ENCODE measurements at places on chromosomes 6 and 20. TPM values are rescaled to one million over a fixed set of nuclear protein-coding genes. Genes with fewer than 3 reads are reported as not detected.

GRCh38 chr6:8017705-8018104, 46.5 kb downstream of the BLOC1S5 start:
- DNase-seq, result no peak

The C20orf141 gene
- not detected for total RNA-seq

- no peak for DNase-seq
Measured at GRCh38 chr6:52640170-52640569, 30.7 kb upstream of the TMEM14A start.

- DNase-seq, result no peak
Measured at GRCh38 chr6:5871296-5871695, 135.4 kb downstream of the NRN1 start.

DNA sequence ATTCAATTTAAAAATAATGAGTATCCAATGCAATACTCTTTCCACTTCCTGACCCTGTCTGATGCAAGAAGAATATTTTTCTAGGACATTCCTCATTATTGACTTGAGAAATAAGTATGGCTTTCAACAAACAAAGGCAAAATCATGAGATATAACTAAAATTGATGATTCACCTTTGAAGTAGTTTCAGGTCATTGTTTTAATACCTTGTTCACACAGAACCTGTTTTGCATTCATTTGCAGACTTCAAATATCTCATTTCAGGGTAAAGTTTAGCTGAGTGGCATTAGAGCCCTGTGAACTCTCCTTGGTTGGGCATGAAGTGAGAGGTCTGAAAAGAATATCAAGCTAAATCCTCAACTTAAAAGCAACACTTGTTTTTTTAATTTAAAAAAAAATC, 309.2 kb downstream of the NRN1 start:
- DNase-seq, result no peak

- DNase-seq, result no peak
Measured at GRCh38 chr20:12916699-12917098, 92.1 kb upstream of the SPTLC3 start.

The MEI4 gene
- 0.16 TPM for total RNA-seq

- DNase-seq, result no peak
Measured at GRCh38 chr20:63031251-63032014, 24.7 kb upstream of the BHLHE23 start.
